ENCODE measurements at places on chromosomes 16 and 17.

DNA sequence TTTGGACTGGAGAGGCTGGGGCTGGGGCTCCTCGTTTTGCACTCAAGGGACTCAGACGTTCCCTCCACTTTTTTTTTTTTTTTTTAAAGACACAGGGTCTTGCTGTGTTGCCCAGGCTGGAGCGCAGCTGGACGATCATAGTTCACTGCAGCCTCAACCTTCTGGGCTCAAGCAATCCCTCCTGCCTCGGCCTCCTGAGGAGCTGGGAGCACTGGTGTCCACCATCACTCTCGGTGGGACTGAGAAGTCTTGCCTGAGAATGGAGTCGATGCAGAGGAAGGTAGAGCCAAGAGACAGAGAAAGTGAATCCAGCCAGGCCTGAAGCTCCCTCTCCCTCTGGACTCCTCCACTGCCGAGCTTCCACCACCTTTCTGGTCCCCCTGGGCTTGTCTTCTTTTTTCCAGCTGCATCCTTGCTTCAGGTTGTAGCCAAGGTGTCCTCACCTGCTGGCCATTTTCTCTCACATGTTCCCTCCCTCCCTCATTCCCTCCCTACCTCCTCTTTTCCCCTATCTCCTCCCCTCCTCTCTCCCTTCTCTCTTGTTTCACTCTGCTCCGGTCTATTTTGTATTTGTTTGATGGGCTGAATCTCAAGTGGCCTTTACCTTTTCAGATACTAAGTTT lies 233.8 kb downstream of the SNX29 start:
- DNase-seq = no peak

- no peak for DNase-seq
These were observed 492.2 kb downstream of the WWOX start for GRCh38 chr16:78591682-78592103.

GRCh38 chr17:63153488-63153887 lies 187.5 kb downstream of the TANC2 start:
- DNase-seq = no peak

- no peak for DNase-seq
These were observed 51.6 kb upstream of the CRISPLD2 start for GRCh38 chr16:84768061-84768807.

DNA sequence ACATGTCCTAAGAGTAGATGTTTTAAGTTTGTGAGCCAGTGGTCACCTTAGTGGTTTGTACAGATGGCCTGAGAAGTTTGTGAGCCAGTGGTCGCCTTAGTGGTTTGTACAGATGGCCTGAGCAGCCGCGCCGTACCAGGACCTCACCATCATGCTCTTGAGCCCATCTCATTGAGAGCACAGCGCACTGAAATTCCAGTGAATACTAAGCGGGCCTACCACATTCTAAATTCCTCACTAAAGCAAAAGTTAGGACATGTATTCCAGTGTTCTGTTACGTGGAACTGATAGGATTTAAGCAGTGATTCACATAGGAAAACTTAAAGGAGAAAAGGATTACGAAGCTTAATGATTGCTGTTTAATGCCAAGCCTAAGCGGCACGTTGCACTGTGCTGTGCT lies 3.9 kb downstream of the USP10 start:
- DNase-seq = no peak

GRCh38 chr17:81400154-81400977 lies 5.1 kb downstream of the BAHCC1 start:
- no peak for DNase-seq

DNA sequence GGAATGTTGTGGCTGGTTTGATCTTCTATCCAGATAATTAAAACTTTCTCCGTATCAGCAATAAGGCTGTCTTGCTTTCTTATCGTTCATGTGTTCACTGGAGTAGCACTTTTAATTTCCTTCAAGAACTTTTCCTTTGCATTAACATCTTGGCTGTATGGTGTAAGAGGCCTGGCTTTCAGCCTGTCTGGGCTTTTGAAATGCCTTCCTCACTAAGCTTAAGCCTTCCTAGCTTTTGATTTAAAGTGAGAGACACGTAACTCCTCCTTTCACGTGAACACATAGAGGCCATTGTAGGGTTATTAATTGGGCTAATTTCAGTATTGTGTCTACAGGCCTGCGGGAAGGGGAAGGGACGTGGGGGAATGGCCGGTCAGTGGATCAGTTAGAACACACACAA lies 42.9 kb downstream of the MSI2 start:
- DNase-seq = no peak

DNA sequence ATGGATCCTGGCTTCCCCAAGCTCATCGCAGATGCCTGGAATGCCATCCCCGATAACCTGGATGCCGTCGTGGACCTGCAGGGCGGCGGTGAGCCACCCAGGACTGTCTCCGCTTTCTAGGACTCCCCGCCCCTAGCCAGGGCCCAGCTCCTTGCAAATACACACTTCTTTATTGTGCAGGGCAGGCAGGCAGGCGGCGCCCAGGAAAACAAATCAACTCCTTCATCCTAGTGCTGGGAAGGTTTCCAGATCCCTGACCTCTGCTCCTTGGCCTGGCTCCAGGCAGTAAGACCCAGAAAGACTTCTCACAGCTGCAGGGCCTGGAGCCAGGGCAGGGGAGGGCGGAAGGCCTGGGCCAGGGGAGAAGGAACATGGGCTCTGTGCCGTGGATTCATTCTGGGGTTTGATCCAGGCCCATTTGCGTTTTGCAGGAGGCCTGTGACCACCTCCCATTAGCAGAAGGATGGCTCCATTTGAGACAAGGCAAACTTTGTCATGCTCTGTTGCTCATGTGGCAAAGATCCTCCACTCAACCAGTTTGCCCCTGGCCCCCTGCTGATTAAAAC lies 6.0 kb upstream of the LPCAT2 start:
- DNase-seq = no peak

- no peak for DNase-seq
These were observed 1.6 kb downstream of the MYO1C start for GRCh38 chr17:1490643-1491442.

DNA sequence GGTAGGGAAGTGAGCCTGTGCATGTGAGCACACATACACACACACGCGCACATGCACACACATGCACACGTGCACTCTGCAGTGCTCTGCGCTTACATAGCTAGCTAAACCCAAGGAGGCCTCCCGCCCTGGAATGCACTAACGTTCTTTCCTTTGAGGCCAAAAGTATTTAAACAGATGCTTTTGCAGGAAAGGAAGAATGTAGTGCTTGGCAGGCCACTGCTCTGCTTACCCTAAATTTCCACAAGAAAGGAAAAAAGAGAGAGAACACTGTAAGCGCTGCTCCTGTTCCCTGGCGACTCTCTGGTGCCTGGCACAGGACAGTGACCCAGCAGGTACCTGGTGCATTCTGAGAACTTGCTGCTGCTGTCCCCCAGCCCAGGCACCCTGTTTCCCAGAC lies 31.3 kb upstream of the MRPS23 start:
- no peak for DNase-seq

GRCh38 chr17:1030684-1031532 lies 34.0 kb downstream of the TIMM22 start:
- no peak for DNase-seq

DNA sequence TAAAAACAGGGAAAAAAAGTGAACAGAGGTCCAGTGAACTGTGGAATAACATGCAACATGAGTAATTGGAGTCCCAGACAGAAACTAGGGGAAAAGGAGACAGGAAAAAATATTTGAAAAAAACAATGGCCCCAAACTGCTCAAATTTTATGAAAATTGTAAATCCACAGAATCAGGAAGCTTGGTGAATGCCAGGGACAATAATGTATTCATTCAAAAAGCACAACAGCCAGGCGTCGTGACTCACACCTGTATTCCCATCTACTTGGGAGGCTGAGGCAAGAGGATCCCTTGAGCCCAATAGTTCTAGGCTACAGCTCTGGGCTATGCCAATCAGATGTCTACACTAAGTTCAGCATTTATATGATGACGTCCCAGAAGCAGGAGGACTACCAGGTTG lies 23.7 kb downstream of the NCOR1 start:
- no peak for DNase-seq

- no peak for DNase-seq
These were observed at the start of gene RASL10B for GRCh38 chr17:35731239-35731916. Gene RASL10B, plus strand, starts transcription at chr17:35731639. Its CDS starts 3,546 bp downstream, at chr17:35735185.

GRCh38 chr17:37752482-37752881 lies 7.6 kb upstream of the HNF1B start:
- no peak for DNase-seq

GRCh38 chr16:3646348-3646920 lies 8.1 kb upstream of the DNASE1 start:
- no peak for DNase-seq

DNA sequence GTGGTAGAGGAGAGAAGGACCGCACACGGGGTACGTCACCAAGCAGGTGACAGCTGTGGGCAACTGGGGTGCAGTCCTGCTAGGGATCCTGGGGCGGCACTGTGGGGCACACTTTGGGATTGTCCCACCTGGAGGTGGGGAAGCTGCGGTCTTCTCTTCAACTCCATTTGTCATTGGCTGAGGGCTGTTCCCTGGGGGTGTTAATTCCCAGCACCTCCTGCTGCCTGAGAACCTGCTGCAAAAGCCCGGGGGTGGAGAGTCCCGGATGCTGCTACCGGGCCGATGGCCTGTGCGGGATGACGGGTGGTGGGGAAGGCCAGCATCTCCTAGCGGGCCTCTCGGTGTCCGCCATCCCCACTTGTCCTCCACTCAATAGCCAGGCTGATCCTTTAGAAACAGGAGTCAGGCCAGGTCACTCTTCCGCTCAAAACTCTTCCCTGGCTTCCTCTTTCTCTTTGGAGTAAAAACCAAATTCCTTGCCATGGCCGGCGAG lies 100.2 kb downstream of the CYLD start:
- DNase-seq = no peak

DNA sequence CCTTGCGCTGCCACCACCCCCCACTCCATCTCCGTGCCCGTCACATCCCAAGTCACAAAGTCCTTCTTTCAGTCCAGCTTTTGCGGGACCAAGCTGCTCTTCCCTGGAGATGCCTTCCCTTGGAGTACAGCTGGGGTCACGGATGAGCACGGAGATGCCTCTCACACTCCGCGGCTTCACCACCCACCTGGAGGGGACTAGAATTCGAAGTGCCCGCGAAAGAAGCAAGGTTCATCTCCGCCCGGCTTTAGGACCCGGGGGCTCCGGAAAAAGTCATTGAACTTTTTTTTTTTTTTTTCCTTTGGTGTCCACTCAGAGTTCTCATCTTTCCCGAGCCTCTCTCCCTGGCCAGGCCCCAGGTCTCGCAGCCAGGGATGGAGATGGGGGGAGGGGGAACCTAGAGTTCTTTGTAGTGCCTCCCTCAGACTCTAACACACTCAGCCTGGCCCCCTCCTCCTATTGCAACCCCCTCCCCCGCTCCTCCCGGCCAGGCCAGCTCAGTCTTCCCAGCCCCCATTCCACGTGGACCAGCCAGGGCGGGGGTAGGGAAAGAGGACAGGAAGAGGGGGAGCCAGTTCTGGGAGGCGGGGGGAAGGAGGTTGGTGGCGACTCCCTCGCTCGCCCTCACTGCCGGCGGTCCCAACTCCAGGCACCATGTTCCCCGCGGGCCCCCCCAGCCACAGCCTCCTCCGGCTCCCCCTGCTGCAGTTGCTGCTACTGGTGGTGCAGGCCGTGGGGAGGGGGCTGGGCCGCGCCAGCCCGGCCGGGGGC lies at the start of gene FKBP10:
TSS of gene FKBP10 (plus strand) at position 624 of the 771 bp plus-strand sequence. CDS start at position 655, 31 bp downstream.
- peak; percentile 60 for DNase-seq

GRCh38 chr16:12228602-12229499 lies 252.3 kb downstream of the SNX29 start:
- DNase-seq = peak; percentile 52

- DNase-seq = no peak
These were observed 377.6 kb downstream of the CPPED1 start for GRCh38 chr16:12426122-12426521.

DNA sequence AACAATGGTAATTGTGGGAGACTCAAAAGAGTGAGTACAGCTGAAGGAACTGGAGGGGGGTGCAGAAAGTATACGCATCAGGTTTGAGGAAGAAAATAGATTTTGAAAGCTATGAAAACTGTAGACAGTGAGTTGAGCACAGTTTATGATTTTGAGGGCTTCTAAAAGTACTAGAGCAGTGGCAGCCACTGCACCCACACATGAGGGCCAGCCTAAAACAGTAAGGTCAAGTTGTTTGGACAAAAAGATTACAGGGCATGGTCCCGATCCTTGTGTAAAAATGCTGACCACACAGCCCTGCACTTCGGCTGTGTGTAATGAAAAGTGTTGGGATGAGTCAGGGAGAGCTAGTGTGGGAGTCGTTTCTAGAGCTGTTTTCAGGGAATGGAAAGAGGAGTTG lies 2282.1 kb downstream of the TP53TG3F start:
- no peak for DNase-seq

- DNase-seq = no peak
These were observed 24.7 kb downstream of the CALB2 start for GRCh38 chr16:71383054-71383773.

DNA sequence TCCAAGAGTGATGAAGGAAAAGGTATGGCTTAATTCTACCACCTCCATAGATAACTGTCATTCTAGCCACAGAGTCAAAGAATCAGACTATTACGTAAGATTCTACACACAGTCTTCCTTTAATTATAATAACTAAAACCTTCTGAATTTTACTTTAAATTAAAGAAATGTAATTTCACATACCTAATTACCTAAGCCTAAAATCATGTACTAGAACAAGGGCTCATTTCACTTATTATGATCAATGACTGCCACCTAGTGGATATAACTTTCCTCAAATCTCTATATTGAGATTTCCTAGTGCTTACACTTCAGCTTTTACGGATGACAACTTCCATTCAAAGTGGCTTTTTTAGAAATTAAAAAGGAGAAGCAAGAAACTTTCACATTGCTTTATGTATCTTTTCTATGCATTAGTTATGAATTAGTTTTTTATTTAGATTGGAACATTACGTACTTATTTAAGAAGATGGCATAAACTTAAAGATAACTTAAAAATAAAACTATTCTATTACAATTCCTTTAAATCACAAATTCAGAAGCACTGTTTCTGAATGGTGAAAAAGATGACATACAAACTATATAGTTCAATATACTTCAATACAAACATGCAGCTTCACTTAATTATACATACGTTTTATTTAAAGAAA lies 18.2 kb upstream of the ABCA10 start:
- DNase-seq = no peak

- DNase-seq = no peak
These were observed 57.9 kb downstream of the SDK2 start for GRCh38 chr17:73586275-73586832.

- no peak for DNase-seq
These were observed 37.7 kb upstream of the TOX3 start for GRCh38 chr16:52584354-52585320.

DNA sequence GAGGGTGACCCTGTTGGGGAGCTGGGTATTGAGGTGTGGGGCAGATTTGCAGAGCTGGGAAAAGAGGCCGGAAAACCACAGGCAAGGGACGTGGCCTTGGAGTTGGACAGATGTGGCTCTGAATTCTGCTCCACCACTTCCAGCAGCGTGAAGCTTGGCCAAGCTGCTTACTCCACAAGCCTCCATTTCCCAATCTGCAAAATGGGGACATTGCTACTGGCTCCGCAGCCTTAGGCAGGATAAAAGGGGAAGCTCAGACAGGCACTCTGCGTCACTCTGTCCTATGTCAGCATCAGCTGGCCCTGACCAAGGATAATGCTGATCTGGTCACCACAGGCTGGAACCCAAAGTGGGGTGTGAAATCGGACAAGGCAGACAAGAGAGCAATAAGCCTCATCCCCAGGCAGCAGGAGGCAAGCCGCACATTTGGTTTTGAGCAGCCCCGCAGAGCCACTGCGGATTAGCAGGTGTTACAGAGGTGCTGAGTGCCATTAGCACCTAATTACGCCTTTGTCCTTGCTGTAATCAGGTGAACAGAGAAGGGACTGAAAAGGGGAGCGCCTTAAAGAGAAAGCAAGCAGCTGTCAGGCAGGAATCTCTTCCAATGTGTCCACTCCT lies 54.8 kb downstream of the SDK2 start:
- DNase-seq = no peak
